ENCODE measurements at places on chromosomes 4 and X.

- DNase-seq, result no peak
Observed at GRCh38 chrX:152725409-152725808, 8.1 kb downstream of the CSAG1 start.

DNA sequence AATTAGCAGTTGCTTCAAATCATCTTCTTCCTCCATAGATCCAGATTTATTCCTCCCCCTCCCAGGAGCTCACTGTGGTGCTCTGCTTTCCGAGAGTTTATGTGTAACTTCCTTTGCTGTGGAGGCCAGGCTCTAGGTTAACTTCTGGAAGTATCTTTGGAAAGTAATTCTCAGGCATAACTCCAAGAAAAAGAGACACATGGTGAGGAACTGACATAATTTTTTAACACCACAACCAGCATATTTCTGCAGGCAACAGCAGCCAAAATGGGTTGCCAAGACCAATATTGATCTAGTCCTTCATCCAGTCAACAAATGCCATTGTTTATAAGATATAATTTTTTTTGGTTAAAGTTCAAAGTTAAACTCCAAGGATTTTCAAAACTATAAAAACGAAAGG, 114.5 kb upstream of the RBPJ start:
- DNase-seq, result no peak

- DNase-seq, result no peak
Observed at GRCh38 chr4:39227906-39228305, 45.6 kb downstream of the WDR19 start.

GRCh38 chr4:85302756-85303155, 172.2 kb upstream of the ARHGAP24 start:
- no peak for DNase-seq

DNA sequence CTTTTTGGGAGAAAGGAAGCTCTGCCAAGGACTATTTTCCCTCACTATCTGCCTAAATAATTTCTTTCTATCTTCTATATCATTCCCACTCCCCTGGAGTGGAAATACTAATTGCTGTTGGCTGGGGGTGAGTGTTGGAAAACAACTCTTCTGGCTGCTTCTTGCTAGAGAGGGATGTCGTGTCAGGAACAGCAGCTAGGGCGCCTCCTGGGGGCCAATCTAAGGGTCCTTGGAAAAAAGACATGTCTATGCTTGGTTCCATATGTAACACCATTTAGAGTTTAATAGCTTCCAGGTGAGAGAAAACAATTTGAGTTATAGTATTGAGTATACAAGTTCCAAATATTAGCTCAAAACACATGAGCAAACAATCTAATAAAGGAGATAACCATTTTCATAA, 111.3 kb downstream of the MAGEE1 start:
- no peak for DNase-seq
